AG08395 (cell line): ENCODE measurements at places on chromosomes 5 and 9.

GRCh38 chr5:116249648-116250047, 164.8 kb downstream of the COMMD10 start:
- DNase-seq, result no peak

DNA sequence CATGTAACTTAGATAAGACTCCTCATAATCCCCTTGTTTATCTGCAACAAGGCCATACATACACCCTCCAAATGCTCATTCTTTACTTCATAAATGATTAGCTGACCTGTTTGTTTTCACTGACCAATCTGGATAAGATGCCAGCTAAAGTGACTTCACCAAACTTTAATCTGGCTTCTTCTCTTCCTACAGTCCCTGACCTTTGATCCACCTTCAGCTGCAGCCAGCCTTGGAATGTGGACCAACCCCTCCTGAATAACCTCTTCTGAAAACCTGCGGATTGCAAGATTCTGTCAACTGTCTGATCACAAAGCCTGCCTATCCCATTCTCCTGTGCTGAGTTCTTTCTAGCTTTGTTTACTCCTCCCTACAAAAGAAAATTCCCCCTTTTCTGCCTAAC, 476.8 kb downstream of the LRRC70 start:
- DNase-seq, result no peak

DNA sequence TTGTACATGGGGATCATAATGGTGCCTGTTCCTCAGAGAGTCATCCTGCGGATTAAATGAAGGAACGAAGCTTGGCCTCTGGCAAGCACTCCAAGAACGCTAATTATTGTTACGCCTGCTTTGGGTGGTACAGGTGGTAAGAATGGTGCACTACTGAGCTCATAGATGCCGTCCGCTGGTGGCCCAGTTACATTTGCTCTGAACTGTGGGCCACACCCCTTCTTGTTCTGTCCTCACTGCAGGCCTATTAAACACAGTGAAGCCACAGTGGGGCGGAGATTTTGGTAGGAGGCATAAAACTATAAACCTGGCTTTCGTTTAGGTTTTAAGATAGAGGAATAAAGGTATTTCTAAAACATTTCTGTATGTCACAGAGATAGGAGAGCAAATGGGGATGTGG, 40.6 kb upstream of the FER start:
- DNase-seq, result no peak

DNA sequence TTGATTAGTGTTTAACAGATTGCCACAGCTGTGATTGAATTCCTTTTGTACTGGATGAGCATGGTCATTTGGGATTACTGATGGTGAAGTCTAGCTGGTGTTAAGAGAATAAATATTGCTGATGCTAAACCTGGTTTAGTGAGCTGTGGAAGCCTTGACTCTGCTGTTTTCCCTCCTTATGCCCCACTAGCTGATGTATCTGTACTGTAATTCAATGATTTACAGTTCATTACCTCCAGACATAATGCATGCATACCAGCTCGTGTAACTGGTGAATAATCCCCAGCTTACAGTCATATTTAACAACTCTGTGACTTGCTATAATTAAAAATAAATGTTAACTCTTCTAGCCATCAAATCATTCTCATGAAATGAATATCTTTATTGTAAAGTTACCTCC, 1.7 kb upstream of the CMYA5 start:
- no peak for DNase-seq

GRCh38 chr9:87869082-87869481, 13.6 kb upstream of the SPATA31E1 start:
- DNase-seq, result no peak

DNA sequence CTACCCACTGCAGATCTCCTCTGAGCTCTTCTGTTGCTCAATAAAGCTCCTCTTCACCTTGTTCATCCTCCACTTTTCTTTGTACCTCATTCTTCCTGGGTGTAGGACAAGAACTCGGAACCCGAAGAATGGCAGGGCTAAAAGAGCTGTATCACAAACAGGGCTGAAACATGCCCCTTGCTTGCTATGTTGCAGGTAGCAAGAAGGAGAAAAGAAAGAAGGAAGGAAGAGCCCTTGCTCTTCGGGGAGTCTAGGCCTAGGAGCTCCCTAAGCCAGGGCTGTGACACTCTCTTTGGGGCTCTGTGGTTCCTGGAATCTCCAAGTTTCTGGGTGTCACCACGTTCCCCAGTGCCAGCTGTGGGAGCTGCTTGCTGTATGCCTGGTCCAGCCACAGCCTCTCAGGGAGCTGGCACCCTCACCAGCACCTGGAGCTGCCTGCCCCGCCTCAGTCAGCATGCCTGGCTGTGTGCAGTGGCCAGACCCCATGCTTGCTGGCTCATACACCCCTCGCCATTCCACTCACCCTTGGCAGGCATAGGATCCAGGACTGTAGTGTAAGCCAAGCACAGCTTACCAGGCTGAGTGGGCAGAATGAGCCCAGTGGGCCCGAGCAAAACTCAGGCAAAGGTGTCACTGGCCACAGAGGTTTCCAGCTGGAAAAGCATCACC, 274.8 kb upstream of the ADRA1B start:
- no peak for DNase-seq

DNA sequence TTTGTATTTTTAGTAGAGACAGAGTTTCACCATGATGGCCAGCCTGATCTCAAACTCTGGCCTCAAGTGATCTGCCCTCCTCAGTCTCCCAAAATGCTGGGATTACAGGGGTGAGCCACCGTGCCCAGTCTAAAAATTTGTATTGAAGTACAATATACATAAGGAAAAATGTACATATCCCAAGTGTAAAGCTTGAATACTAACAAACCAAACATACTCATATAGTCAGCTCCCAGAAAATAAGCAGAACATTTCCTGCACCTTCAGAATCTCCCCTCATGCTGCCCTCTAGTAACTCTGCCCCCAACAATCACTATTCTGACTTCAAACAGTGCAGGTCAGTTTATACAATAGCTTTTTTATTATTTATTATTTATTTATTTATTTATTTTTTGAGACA, 1.6 kb upstream of the NOL6 start:
- no peak for DNase-seq

GRCh38 chr5:149338364-149338763, 6.9 kb upstream of the GRPEL2 start:
- no peak for DNase-seq
